ENCODE measurements at places on chromosomes 2 and 18.
A peak's percentile ranks its signal among the peaks of the same experiment; 100 is the strongest.

GRCh38 chr2:222837643-222838056, 23.2 kb upstream of the ACSL3 start:
- DNase-seq, result no peak

GRCh38 chr2:148887350-148888002, 12.4 kb downstream of the KIF5C start:
- DNase-seq, result no peak

- no peak for DNase-seq
These were observed 82.5 kb downstream of the CMPK2 start for GRCh38 chr2:6783238-6783614.

- peak; percentile 13 for DNase-seq
These were observed at the start of gene DNMT3A for GRCh38 chr2:25341753-25342371. Gene DNMT3A, minus strand, starts transcription at chr2:25341925. Its CDS starts 27,941 bp downstream, at chr2:25313984.

DNA sequence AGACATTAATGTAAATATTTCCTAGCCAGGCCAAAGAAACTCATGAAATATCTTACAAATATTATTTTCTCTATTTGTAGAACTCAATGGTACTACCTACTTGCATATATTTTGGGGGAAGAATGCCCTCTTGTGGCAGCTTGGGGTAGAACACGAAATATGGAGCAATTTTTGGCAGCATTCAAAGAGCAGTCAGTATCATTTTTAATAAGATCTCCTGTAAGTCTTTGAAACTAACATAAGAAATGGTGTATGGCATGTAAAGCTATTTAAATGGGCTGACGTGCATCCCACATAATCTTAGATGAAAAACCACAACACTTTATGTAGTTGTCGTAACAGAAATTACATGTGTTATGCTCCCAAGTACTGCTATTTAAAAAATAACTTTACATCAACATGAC, 62.3 kb upstream of the CCDC195 start:
- DNase-seq, result peak; percentile 46

- DNase-seq, result no peak
These were observed 58.3 kb downstream of the DOCK10 start for GRCh38 chr2:224983712-224984554.

- no peak for DNase-seq
These were observed 111.5 kb downstream of the MBD5 start for GRCh38 chr2:148132412-148132811.

DNA sequence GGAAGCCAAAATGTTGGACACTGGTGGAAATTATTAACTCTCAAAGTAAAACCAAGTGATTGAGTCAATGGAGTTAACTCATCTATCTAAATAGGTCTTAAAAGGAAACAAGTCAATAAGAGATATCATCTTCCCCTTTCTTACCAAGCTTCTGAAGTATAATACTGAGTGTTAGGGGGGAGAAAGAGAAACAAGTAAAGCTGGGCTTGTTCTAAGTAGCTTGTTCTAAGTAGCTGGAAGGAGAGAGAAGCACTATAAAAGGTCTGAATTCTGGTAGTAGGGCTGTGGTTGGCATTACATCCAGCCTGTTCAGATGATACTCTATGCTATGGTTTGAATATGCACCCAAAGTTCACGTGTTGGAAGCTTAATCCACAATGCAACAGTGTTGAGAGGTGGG, 26.8 kb downstream of the YES1 start:
- DNase-seq, result peak; percentile 39

DNA sequence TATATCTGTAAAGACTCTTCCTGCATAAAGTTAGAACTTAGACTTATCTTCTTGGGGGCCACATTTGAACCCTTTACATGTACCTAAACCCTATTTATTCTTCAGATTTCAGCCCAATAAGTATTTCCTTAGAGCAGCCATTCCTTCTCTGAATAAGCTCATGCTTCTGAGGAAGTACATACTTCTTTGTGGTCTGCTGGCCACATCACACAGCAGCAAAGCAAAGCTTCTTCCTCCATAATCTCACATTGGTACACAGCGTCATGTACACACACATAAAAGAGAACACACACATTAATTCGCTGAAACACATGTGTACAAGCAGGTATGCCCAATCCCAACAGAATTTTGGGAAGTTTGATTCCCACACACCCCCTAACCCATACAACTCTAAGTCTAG, 331.0 kb downstream of the CDH2 start:
- peak; percentile 8 for DNase-seq

GRCh38 chr2:196750977-196751631, 48.4 kb downstream of the GTF3C3 start:
- DNase-seq, result peak; percentile 98

- no peak for DNase-seq
These were observed 74.3 kb downstream of the ZNF236 start for GRCh38 chr18:76896677-76897076.

- peak; percentile 58 for DNase-seq
These were observed 12.0 kb downstream of the MEMO1 start for GRCh38 chr2:31998731-31999383.

DNA sequence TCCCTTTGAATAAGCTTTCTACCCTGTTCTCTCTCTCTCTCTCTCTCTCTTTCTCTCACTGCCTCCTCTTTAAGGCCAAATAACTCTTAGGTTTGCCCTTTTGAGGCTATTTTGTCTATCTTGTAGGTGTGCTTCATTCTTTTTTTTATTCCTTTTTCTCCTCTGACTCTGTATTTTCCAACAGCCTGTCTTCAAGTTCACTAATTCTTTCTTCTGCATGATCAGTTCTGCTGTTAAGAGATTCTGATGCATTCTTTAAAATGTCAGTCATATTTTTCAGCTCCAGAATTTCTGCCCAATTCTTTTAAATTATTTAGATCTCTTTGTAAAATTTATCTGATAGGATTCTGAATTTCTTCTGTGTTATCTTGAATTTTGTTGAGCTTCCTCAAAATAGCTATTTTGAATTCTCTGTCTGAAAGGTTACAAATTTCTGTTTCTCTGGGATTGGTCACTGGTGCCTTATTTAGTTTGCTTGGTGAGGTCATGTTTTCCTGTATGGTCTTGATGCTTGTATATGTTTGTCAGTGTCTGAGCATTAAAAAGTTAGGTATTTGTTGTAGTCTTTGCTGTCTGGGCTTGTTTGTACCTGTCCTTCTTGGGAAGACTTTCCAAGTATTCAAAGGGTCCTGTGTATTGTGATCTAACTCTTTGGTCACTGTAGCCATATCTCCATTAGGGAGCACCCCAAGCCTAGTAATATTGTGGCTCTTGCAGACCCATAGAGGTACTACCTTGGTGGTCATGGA, 35.4 kb upstream of the DYNC1I2 start:
- DNase-seq, result no peak

- no peak for DNase-seq
These were observed 111.2 kb upstream of the SETBP1 start for GRCh38 chr18:44569391-44570055.

- no peak for DNase-seq
These were observed 86.3 kb upstream of the LGALSL start for GRCh38 chr2:64367444-64368232.

- no peak for DNase-seq
These were observed 567.9 kb downstream of the FBXO15 start for GRCh38 chr18:73579698-73580097.

DNA sequence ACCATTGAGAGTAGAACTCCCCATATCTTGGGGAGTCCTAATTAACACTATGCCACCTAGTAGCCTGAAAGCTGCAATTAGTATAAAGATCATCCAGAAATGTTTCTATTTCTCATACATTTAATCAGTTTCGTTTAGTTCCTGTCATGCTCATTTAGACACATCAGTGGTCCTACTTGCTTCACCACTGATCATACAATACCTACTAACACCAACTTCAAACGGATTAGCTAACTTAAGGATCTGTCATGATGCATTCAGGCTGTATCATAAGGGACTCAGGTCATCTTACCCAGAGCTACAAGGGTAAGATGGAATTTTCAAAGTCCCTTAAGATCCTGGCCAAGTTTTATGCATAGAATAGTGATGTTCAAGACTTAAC, 6.8 kb downstream of the SRSF7 start:
- DNase-seq, result no peak

DNA sequence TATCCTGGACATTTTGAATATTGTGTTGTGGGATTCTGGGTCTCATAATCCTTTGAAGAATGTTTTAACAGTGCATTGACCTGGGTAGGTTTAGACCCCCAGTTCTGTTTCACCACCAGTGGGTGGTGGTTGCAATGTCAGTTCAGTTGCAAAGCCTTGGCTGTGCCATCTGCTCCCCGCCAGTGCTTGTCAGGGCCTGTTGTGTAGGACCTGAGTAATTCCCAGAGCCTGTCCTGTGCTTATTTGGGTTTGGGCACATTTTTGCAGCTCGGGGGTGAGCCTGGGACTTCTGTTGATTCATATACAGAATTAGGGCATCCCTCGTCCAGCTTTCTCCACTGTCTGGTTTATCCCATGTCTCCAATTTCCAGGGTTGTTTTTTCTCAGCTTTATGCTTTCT, 24.8 kb downstream of the ATP9B start:
- no peak for DNase-seq

DNA sequence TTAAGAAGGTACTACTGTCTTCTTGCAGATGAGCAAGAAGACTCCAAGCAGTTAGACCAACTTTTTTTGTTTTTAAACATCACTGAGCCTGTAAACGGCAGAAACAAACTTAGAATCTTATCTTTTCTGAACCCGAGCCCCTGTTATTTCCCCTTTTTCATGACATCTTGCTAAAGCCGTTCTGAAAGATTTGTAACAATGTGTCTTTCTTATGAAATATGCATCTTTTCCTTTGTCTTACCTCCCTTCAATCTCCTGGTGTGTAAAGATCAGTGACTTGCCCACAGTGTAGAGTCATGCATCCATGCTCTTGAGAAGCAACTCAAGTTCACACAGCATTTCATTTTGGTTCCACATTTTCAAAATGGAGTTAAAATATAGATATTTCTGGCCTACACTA, 288.8 kb upstream of the CELF4 start:
- DNase-seq, result no peak

- DNase-seq, result no peak
These were observed 30.0 kb upstream of the ATP6V1B1 start for GRCh38 chr2:70905443-70906421.

- DNase-seq, result no peak
These were observed 44.0 kb downstream of the CPO start for GRCh38 chr2:206983161-206983859.

All from Kasumi-1 (cell line).